Keratinocyte (primary cell): ENCODE measurements at places on chromosomes 7 and 10.

- peaks cover 45% of the 10 kb centered on the region for H3K4me1 ChIP-seq
- no peak overlapping the region for H3K27ac ChIP-seq
- no peaks in the 10 kb centered on the region for H3K36me3 ChIP-seq
- no peak for DNase-seq
- H3K27me3 ChIP-seq, result no peaks in the 10 kb centered on the region
- no peak overlapping the region for H3K4me3 ChIP-seq
Measured at GRCh38 chr7:112067632-112068540, 138.3 kb downstream of the DOCK4 start.

DNA sequence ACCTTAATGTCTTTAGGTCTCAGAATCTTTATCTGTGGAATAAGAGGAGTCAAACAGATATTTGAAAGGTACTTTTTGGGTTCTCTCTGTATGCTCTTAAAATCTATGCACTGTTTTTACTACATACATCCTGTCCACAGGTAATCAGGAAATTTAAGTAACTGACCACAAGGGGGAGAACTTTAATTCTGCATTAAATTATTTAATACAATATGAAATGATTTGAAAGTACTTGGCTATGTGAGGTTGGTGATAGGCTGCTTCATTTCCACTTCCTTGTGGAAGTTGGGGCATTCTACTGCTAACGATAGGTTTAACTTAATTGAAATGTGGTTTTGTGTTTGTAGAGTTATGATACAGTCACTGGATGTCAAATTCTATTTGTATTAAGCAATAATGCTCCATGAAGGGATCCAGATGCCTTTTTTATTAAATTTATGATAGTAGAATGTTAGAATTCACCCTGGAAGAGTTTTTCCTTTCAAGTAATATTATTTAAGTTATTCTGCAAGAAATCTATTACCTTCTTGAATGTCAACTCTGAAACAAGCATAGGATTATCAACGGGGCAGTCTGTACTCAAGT lies 6.0 kb downstream of the TEX47 start:
- H3K4me3 ChIP-seq, result no peak overlapping the region
- no peaks in the 10 kb centered on the region for H3K27me3 ChIP-seq
- H3K36me3 ChIP-seq, result no peaks in the 10 kb centered on the region
- H3K4me1 ChIP-seq, result no peaks in the 10 kb centered on the region

GRCh38 chr7:132872034-132872433 lies 209.9 kb downstream of the CHCHD3 start:
- no peaks in the 10 kb centered on the region for H3K36me3 ChIP-seq
- no peak overlapping the region for H3K27ac ChIP-seq
- no peak for DNase-seq
- no peaks in the 10 kb centered on the region for H3K27me3 ChIP-seq

DNA sequence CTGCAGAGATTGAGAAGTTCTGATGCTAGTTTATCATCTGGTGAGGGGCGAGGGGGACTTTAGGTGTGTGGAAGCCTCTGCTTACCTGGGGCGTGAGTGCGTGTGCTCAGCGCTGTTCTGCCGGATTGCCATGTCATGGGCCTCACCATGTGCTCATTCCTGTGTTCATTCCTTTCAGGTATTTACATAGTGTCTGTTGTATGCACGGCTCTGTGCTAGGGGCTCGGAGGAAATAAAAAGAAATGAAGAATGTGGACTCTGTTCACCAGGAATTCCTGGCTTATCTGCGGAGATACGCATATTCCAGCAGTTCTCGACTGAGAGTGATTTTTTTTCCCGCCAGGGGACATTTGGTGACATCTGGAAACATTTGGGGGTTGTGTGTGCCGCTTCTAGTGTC lies 152.0 kb downstream of the CAMK1D start:
- DNase-seq, result no peak
- no peaks in the 10 kb centered on the region for H3K36me3 ChIP-seq
- H3K4me1 ChIP-seq, result no peaks in the 10 kb centered on the region
- no peak overlapping the region for H3K4me3 ChIP-seq
- H3K27me3 ChIP-seq, result no peaks in the 10 kb centered on the region
- H3K27ac ChIP-seq, result no peak overlapping the region

GRCh38 chr10:123552760-123553554 lies 113.2 kb upstream of the GPR26 start:
- peaks cover 3% of the 10 kb centered on the region for H3K27me3 ChIP-seq
- H3K36me3 ChIP-seq, result no peaks in the 10 kb centered on the region
- no peak for DNase-seq
- no peaks in the 10 kb centered on the region for H3K4me1 ChIP-seq
- no peak overlapping the region for H3K4me3 ChIP-seq
